ENCODE measurements at places on chromosomes 2 and 18. TPM values are rescaled to one million over a fixed set of nuclear protein-coding genes. Genes with fewer than 3 reads are reported as not detected.

DNA sequence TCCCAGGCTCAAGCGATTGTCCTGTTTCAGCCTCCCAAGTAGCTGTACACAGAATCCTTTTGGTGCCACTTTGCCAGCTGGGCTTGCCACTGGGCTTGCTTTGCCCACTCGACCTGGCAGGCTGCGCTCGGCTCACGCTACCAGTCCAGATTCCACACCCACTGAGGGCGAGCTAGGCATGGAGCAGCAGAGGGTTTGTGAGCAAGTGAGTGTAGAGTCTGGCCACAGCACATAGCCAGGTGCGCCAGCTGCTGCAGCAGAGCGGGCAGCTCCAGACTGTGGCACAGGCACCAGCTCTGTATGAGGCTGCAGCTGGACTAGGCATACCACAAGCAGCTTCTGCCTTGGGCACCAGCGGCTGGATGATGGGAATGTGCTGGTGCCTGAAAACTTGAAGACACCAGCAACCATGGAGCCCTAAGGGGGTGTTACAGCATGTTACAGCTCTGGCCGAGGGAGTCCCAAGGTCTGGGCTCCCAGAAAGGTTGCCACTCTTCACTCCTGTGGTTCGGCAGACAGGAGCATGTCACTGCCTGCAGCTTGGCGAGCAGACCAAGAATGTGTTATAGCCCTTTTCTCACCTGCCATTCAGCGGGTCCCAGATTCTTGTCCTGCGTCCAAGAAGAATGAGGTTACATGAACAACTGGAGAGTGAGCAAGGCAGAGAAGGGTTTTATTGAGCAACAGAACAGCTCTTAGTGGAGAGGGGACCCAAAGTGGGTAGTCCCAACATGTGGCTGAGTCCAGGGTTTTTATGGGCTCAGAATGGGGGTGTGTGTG is 12.9 kb downstream of the SMARCAL1 start:
- no peak for DNase-seq

DNA sequence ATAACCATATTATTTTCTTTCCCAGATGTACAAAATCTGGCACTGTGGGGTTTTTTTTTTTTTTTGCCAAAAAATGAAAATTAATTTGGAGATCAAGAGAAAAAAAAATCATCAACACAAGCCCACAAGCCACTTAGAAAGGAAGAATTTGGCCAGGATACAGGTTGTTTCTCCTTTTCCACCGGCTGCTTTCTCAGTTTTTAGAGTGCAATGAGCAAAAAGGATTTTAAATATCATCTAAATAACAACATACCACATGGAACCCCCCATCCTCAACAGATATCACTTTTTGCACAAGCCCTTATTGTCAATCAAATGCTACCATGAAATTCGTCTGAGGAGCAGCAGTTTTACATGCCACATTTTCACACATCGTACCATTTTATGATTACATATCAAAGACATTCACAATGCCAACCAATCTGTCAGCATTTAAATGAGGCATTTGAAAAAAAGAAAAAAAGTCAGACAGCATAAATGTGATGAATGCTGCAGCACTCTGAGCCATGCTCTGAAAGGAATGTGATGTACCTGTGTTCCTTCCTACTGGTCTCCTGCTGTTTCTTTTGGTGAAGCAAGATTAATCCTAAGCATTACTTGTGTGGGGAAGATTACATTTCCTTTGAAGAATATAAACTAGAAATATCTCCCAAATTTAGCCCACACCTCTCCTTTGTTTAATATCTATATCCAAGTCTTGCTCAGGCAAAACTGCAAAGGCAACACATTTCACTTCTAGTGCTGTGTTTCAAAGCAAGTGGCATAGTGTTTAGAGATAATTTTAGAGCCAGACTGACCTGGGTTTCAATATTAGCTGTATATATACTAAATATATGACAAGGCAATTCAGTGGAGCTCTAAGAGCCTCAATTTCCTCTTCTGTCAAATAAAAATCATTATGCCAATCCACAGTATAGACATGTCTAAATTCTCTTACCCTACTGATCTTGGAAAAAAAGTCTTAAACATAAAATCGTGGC is 391.3 kb downstream of the CMPK2 start:
- no peak for DNase-seq

Gene LCT
- 0.77 TPM for total RNA-seq

DNA sequence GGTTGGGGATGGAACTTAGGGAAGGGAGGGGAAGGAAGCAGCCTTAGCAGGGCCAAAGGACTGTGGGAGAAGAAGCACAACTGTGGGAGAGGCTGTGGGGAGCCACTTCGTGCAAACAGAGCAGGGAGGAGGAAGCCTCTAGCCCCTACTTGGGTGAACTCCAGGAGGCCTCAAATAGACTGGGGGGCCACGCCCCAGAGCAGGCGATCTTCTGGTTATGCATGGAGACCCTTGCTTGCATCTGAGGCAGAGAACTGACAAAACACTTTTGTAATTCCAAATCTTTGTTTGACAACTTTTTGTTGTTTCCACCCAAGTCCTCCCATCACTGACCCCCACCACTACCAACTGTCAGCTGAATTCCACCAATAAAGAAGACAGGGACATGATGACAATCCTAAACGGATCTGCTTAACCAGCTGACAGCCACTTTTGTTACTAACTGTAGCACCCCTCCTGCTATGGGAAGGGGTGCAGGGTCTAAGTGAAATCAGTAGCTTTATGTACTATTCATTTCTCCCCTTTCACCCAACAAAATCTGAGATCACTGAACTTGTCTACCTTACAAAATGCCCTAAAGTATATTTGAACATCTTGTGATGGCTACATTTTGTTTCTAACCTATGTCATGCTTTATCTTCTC is 80.5 kb upstream of the CPO start:
- DNase-seq: no peak

GRCh38 chr18:46458472-46458871 is 198.5 kb downstream of the LOXHD1 start:
- DNase-seq: no peak

Gene PRKAG3
- not detected for total RNA-seq

Gene SOCS6
- total RNA-seq: 17.7 TPM

Gene ANKRD30B
- total RNA-seq: 0.39 TPM

Gene SH2D6
- total RNA-seq: not detected

- no peak for DNase-seq
These were observed 15.4 kb downstream of the GREB1L start for GRCh38 chr18:21257386-21257785.

GRCh38 chr2:182715121-182715891 is 751 bp upstream of the DNAJC10 start:
- no peak for DNase-seq

DNA sequence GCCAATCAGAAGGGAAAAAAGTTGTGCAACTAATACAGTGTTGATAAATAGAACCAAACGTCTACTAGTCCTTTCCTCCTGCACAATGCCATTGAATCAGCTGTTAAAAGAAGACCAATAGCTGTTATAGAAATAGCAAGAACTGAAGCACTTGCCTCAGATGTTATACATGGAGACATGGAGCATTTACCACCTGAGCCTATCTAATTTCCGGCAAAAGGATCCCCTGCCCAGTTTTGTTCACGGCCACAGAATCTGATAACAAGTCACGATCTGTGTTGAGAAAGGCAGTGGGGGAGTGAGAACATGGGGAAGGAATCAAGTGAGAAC is 285.4 kb downstream of the ZEB2 start:
- no peak for DNase-seq

Gene CD8B2
- not detected for total RNA-seq

Gene YIPF4
- total RNA-seq: 43.1 TPM

Gene MAPRE2
- 23.6 TPM for total RNA-seq

Gene POTEJ
- not detected for total RNA-seq

Gene ARHGEF4
- total RNA-seq: 9.4 TPM

GRCh38 chr2:112472547-112473263 is 9.3 kb upstream of the TTL start:
- no peak for DNase-seq

Gene GPBAR1
- 34.8 TPM for total RNA-seq

DNA sequence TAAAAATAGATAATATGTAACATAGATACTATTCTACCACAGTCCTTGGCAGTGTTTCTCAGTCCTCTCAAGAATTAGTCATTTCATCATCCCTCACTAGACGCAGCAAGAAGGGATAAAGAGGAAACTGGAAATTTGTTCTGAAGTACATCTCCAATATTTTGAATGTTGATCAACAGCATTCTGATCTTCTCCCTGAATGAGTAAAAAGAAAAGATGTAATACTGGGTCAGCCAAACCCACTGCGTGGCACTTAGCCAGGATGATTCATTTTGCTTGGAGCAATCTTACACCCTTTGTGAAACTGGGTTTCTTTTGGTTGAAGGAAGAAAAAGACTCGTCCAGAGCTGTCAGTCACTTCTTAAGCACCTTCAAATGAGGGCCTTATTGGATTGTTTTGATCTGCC is 54.1 kb downstream of the TAF1B start:
- DNase-seq: no peak

- DNase-seq: no peak
These were observed 243.7 kb upstream of the PXDN start for GRCh38 chr2:1988049-1988448.
